ENCODE measurements at places on chromosomes 2 and 18. TPM values are rescaled to one million over a fixed set of nuclear protein-coding genes. Genes with fewer than 3 reads are reported as not detected.

DNA sequence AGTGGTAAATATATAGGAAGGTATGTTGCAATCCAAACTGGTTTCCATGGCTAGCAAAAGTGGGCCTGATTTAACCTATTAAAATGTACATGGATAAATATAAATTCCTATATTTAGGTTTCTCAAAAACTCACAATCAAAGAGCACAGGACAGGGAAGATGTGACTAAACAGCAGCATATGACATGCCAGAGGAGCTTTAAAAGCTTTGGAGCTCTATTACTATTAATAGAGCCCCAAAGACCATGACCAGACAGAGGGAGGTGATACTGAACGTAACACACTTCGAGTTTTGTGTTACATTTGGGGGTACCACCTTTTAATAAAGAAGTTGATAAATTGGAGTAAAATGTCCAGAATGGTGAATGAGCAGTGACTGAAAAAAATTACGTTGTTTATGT lies 179.5 kb upstream of the SLC14A2 start:
- no peaks in the 10 kb centered on the region for H3K36me3 ChIP-seq
- H3K27ac ChIP-seq: no peak overlapping the region

DNA sequence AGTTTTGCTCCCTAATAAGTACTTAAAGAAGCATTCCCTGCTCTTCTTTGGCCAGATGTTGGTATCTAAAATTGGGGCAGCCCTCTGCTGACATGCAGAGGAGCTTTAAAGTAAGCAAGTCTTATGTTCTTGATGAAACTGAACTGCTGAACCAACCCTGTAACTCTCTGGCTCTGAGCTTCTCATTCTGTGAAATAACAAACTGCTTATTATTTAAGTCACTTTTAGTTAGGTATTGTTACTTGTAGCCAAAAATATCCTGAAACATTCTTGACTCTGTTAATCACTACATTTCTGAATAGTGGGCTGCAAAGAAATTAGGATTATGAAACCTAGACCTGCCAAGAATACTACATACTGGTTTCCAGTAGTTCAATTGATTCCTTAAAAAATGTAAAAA lies 15.5 kb downstream of the PPP3R1 start:
- H3K4me1 ChIP-seq: peaks cover 24% of the 10 kb centered on the region
- H3K27me3 ChIP-seq: no peaks in the 10 kb centered on the region
- no peak overlapping the region for H3K4me3 ChIP-seq
- peaks cover 2% of the 10 kb centered on the region for H3K36me3 ChIP-seq

DNA sequence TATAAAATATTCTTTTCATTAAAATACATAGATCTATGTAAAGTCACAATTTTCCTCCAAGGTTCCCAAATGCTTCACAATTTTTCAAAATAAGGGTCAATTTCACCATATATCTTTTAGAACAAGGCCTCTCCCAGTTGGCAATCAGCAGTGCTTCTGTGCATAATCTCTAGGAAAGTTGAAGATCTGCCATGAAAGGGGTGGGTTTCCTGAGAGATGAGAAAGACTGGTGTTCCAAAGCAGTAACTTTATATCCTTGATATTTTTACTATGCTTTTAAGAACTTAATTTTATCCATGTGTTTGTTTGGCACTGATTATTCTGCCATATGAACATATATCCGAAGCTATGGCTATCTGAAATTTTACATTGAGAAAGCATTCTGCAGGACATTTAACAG lies 199.4 kb upstream of the CYP26B1 start:
- H3K36me3 ChIP-seq: no peaks in the 10 kb centered on the region
- H3K4me3 ChIP-seq: no peak overlapping the region
- H3K27me3 ChIP-seq: no peaks in the 10 kb centered on the region
- H3K4me1 ChIP-seq: no peaks in the 10 kb centered on the region

DNA sequence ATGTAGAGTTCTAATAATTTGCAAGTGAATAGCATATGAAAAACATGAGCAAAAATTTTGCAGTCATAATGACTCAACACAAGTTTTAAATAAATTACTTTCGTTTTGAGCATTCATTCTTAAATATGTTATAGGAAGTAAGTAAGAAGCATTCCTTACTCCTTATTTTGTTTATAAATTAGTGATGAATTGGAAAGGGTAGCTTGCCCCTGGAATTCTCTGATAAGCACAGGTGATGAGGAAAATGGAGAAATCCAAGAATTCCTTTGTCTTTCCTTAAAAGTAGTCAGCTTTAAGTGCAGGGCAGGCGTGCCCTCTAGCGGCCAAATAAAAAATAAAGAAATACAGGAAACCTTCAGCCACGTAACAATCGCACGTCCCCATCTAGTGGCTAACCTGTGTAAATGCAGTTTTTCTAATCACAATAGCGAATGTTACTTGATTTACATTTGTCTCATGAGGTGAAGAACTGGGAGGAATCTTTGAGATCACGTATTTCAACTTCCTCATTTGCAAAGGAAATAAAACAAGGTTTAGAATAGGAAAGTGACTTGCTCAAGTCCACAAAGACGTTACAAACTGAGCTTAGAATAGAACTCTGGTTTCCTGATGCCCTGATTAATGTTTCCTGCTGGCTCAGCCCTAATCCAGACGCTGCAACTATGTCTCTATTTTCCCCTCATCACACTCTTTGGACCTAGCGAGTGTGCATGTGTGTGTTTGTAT lies 47.2 kb upstream of the ZNG1B start:
- DNase-seq: peak; percentile 79
- no peaks in the 10 kb centered on the region for H3K4me1 ChIP-seq
- peaks cover 8% of the 10 kb centered on the region for H3K27me3 ChIP-seq
- H3K36me3 ChIP-seq: no peaks in the 10 kb centered on the region
- no peak overlapping the region for H3K27ac ChIP-seq
- H3K4me3 ChIP-seq: peak overlapping the region; percentile 16

DNA sequence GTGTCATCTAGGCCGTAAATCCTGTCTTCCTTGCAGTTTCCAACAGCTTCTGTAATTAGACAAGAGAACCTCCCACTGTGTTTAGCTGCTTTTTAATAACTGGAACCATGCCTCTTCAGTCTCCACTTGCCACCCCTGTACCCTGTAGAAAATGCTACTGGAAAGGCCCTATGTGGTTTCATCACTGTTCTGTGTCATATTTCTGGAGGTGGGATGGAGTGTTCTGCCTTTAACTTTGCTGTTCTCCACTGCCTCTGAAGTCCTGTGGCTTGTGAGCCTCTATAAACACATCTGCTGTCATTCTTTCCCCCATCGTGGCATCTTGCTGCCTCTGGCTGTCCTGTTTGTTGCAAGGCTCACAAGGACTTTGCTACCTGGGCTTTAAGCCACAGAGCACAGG lies 17.9 kb downstream of the MGAT5 start:
- no peak for DNase-seq
- H3K27me3 ChIP-seq: no peaks in the 10 kb centered on the region
- peaks cover 3% of the 10 kb centered on the region for H3K4me1 ChIP-seq
- H3K36me3 ChIP-seq: peaks cover 15% of the 10 kb centered on the region
- no peak overlapping the region for H3K27ac ChIP-seq

The HOXD13 gene
- polyA plus RNA-seq: not detected

The EEF1B2 gene
- 751 TPM for polyA plus RNA-seq

Measured in IMR-90 (cell line).